Activated naive CD8-positive, alpha-beta T cell treated with anti-CD3 and anti-CD28 coated beads, Interleukin-2, amount 10 ng/mL, durations not matched to agents 7 days and 5 days (primary cell): ENCODE measurements at places on chromosomes 6 and 20. TPM values are rescaled to one million over a fixed set of nuclear protein-coding genes. Genes with fewer than 3 reads are reported as not detected.

HSPA1L gene
- total RNA-seq: 3.3 TPM

NOX3 gene
- not detected for total RNA-seq

APOBEC2 gene
- not detected for total RNA-seq

PHF10 gene
- total RNA-seq: 67.2 TPM

SMIM28 gene
- not detected for total RNA-seq

TMEM74B gene
- 3.5 TPM for total RNA-seq

DBNDD2 gene
- total RNA-seq: 21.1 TPM
